MCF 10A (cell line): ENCODE measurements at places on chromosomes 3 and 15.
A peak's percentile ranks its signal among the peaks of the same experiment; 100 is the strongest.

GRCh38 chr15:51883271-51883837 lies 53.9 kb downstream of the TMOD3 start:
- no peak for DNase-seq

DNA sequence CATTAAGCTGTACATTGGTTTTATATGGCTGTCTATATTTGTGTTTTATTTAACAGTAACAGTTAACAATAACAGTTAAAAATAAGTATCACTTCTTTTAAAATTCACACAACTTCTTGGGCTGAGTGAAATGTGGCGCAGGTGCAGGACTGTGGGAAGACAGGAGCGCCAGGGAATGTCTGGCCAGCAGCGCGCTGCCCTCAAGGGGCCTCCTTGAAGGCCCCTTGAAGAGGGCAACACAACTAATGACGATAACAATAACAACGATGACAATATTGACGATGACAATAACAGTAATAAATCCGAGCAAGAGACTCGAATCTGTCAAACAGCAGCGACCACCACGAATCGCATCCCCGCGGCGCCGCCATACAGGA lies 411 bp upstream of the PPP2R3A start:
- DNase-seq = no peak

DNA sequence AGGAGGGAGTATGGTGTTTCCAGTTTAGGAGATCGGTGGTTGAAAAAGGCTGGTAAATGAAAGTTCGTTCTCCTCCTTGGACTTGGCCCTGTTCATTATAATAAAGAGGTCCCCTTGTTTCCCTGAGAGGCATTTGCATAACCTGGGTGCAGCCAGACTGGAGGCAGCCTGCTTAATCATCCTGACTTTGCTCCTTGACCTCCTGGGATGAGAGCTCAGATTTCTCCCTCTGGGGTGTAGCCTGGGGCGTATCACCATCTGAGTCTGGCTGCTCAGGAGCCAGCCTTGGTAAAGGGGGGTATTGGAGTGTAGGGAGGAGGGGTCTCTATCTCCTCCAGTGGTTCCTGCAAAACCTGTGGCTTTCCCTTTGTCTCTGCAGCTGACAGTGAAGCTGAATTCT lies 21.3 kb upstream of the ACAD9 start:
- no peak for DNase-seq

DNA sequence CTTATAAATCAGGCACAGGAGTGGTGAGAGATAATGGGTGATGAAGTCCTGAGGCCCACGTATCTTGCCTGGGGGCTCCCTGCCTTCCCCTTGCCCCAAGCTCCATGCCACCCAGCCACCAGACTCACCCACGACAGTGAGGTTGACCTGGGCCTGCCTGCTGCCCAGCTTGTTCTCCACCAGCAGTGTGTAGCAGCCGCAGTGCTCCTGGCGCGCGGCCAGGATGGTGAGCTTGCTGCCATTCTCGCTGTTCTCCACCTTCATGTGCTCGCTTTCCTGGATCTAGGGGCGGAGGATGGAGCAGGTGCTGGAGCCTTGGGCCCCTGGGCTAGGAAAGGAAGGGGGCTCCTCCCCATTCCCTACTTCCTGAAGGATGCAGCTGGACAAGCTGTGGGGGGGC lies 79.1 kb upstream of the HACD2 start:
- DNase-seq = no peak

- DNase-seq = no peak
These were observed 8.8 kb upstream of the EXOG start for GRCh38 chr3:38487323-38487722.

GRCh38 chr3:88611826-88612326 lies 462.1 kb downstream of the C3orf38 start:
- no peak for DNase-seq

GRCh38 chr3:2793987-2794386 lies 316.2 kb downstream of the IL5RA start:
- DNase-seq = no peak

DNA sequence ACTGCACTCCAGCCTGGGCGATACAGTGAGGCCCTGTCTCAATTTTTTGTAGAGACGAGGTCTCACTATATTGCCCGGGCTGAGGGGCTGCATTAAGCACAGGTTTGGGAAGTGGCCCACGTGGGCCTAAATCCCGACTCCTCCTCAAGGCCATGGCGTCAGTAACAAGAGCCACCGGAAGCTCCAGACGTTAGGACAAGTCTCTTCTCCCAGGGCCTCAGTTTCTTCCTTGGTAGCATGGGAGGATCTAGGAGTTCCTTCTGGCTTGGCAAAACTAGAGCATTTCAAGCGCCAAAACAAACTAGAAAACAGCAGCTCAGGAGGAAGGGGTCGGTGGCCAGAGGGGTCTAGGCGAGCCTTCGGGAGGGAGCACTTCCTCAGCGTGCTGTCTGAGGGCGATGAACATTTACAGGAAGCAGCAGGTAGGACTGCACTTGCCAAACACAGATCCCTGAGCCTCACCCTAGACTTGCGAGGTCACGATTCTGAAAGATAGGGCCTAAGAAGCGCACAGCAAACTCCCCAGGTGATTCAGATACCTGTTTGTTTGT lies 536 bp downstream of the SNAPC5 start:
- DNase-seq = no peak

DNA sequence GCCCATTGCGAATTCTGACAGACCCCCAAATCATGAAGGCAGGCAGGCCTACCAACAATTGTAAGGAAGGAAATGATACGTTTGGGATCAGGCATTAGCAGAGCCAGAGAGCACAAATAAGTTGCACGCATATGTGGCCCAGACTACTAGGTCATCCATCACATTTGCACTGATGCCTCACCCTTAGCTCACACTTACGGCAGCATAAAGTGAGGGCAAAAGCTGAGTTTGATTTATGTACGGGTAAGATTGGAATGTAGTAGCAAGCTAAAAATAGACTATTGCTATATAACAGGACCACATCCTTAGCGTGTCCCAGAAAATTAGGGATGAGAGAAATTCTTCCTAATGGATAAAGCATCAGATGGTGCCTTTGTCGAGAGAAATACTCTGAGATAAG lies 58.6 kb downstream of the QTRT2 start:
- DNase-seq = no peak

DNA sequence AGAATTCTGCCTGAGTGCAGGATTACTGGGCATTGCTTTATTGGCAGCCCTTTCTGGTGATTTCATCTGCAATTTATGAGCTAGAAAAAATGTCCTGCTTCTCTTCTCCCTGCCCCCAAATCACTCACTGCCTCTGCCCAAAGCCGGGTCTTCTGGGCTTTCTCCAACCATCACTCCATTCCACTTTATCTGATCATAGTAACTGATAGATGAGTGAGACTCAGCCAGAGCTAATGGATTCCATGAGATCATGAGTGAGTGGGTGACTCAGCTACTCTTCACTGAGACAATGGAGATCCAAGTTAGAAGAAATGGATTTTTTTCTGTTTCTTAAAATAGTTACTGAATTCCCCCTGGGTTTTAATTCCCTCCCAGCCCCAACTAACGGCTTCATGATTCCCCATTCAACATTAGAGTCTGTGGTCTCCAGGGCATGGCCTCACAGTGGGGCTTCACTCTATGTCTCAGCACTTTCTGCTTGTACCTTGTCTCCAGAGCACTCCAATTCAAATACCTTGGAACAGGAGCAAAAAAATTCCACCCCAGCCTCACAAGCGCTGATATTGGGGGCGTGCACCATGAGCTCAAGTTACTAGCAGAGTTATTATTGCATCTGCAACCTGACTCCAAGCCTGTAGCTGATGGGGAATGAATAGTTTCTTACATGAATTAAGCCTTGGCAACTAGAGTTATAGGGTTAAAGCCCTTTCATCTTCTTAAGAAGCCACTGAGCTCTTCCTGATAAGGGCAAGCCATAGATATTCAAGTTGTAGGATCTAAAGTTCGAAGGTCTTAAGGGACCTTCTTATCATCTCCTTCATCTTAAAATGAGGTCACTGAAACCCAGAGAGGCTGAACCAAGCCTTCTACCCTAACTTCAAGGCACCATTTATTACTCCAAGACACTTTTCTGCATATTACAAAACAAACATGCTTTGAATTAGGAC lies 85.9 kb downstream of the AGBL1 start:
- DNase-seq = no peak

GRCh38 chr3:14514323-14514720 lies 25.8 kb downstream of the GRIP2 start:
- DNase-seq = no peak

GRCh38 chr15:85333132-85333831 lies 47.1 kb upstream of the AKAP13 start:
- DNase-seq = no peak

GRCh38 chr3:154178172-154178571 lies 57.0 kb downstream of the ARHGEF26 start:
- DNase-seq = peak; percentile 8

DNA sequence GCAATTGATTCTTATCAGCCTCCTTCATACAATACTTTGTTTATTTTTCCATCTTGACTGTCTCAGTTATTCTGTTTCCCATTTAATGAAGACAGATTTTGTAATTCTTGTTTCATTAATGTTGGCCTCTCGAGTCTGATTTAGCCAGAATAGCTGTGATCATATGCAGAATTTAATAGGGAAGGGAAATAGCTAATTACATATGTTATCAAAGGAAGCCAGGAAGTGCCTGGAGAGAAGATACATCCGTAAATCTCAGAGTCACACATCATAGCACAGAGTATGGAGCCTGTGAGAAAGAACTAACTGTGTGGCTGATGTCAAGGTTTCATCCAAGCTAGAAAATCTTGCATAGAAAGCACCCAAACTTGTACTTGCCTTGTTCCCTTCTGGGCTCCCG lies 288.9 kb upstream of the SLCO3A1 start:
- DNase-seq = no peak

DNA sequence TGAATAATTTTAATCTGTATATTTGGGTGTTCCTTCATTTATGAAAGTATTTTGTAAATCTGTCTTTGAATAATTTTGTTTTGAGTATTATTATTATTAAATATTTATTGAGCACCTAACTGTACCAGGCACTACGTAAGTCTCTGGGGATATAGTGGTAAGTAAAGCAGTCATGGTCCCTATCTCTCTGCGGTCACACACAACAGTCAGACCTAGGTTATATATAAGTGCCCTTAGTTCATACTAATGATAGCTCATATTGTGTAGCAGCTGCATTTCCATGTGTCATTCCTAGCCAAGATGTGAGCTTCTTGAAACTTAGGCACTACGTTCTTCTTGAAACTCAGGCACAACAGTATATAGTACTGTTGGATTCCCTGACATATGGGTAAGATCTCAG lies 12.4 kb downstream of the NKTR start:
- no peak for DNase-seq

DNA sequence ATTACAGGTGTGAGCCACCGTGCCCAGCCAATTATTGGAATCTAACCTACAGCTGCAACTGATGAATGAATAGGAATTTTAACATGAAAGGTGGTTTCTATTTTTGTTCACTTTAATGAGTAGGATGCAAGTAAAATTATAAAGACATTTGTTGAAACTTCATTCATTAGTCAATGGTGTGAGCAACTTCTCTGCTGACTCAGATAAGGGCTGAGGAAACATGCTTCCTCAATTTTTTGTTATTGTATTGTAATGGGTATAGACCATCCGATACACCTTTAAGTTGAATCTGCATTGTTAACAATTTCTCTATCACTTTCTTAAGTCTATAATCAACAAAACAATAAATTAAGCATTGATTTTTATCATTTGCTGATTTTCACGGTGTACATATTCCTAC lies 127.8 kb downstream of the STAG1 start:
- DNase-seq = no peak

DNA sequence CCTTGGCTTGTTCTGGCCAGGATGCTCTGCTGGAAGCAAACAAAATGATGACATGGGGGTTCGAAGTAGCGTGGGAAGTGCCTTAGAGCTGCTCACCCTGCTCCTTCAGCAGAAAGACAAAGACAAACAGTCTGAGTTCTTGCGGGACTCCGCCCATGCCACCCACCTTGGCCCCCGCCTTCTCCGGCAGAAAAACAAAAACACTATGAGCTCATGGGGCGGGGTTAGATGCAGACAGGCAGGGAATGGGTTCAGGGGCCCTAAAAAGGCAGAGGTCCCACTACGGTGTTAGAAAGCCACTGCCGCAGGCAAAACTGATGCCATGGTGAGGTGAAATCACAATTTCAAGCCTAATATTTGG lies 9.7 kb upstream of the NCKIPSD start:
- peak; percentile 77 for DNase-seq

GRCh38 chr3:100709842-100710260 lies 557 bp downstream of the TFG start:
- DNase-seq = peak; percentile 43

GRCh38 chr3:105385179-105385578 lies 18.5 kb downstream of the ALCAM start:
- DNase-seq = no peak

DNA sequence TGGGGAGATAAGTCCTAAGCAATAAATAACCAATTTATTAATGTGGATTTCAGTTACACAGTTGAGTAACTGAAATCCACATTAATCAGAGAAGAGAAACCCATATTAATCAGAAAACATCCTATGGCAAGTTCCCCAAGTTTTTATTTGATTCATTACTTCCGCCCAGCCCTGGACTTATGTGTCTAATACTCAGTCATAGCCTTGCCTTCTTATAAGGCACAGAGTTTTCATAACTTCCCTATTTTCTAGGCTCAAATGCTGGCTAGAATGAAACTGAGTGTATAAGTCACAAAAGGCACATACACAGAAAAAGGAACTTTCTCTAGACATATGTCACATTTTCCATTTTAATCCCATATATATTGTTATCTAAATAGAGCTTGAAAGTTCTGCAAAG lies 28.8 kb downstream of the CD47 start:
- DNase-seq = no peak

GRCh38 chr3:27861046-27862036 lies 139.2 kb upstream of the EOMES start:
- no peak for DNase-seq

DNA sequence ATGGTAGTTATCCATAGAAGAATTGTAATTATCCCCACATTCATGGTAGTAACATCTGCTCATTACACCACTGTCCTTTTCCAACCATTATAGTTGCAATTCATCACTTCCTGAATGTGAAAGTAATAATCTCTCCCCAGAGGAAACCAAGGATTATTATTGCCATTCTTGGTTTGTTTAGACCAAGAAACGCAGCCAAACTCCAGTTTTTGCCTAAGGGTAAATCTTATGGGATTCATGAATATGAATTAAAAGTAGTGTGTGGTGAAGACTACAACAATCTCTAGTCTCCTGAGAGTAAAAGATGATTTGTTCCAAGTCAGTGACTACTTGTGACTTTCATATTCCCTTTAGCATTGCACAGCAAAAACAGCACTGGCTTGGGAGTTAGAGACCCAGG lies 45.7 kb upstream of the ABI3BP start:
- peak; percentile 26 for DNase-seq

GRCh38 chr3:123405021-123405420 lies 43.9 kb downstream of the ADCY5 start:
- DNase-seq = no peak

DNA sequence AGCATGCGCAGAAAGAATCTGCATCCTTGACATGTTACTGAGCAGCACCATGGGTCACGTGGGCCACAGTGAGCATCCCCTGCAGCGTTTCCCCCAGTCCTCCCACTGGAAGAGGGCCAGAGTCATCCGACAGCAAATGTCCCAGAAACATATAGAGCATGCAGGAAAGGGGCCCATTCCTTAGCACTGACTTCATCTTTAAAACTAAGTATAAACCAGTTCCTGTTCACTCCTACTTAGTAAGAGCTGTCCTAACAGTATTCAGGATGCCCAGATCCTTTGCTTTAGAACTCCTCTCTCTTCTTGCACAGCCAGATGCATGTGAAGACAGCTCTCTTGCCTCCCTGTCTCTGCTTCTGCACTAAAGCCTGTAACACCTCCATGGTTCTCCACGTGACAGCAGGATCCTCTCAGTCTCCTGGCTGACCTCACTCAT lies 79.3 kb upstream of the OXTR start:
- DNase-seq = no peak

GRCh38 chr3:119098619-119099222 lies 47.2 kb upstream of the TEX55 start:
- DNase-seq = peak; percentile 56
